ENCODE measurements at places on chromosomes 7 and 10.

DNA sequence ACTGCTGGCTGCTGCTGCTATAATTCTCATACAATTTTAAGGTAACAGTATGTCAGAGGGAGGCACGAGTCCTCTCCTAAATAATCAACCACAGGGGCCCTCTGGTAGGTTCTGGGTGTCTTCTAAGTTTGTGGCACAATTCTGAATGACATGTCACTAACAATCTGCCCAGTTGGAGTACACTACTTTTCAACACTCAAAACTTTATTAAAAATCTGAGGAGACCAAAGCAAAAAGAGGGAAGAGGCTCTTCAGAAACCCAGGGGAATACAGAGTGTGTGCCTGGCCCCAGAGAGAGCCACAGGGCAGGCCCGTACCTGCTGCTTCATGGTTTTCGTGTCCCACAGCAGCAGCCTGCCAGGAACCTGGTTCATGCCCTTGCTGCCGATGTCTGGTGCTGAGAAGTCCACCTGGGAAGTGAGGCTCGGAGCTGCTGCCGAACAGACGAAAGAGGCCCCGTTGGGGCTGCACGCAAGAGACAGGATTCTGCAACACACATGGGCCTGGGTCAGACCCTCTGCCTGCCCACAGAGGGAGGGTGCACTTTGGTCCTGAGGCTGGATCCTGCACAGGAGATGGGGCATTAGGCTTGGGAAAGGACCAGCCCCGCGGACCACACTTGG is 18.3 kb downstream of the WDR91 start:
- DNase-seq, result no peak

DNA sequence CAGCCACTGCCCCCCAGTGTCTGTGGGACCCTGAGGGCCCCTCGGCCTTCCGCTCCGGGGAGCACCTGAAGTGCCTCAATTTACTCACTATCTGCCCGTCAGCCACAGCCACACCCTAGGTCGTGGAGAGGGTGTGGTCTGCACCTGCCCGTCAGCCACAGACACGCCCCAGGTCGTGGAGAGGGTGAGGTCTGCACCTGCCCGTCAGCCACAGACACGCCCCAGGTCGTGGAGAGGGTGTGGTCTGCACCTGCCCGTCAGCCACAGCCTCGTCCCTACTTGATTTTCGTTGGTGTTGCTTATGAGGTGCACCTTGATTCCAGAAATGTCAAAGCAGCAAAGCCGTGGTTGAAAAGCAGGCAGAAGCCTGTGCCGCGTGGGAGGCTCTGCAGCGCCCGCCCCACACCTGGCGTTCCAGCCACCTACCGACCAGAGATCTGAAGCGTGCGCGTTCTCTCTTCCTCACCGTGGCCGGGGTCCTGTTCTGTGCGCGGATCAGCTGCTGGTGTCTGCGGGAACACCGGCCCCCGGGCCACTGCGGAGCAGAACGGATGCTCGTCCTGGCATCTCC is 101.6 kb downstream of the DYNC2I1 start:
- DNase-seq, result peak; percentile 68

- no peak for DNase-seq
These were observed 36.9 kb upstream of the FAM20C start for GRCh38 chr7:155469-155900.

GRCh38 chr10:14773551-14774213 is 1.0 kb downstream of the FAM107B start:
- no peak for DNase-seq

- DNase-seq, result no peak
These were observed 57.2 kb downstream of the JAKMIP3 start for GRCh38 chr10:132122939-132123445.

DNA sequence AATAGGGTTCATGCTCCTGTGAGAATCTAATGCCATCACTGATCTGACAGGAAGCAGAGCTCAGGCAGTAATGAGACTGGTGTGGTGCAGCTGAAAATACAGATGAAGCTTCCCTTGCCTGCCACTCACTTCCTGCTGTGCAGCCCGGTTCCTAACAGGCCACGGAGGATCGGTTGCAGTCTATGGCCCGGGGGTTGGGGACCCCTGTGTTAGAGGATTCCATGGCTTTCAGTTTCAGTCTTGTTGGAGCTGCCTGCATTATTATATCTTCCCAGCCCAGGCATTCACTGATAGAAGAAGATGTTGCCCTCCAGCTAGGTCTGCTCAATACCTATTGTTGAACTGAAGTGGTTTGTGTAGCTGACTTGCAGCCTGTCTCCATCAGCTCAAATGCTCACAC is 1298.8 kb downstream of the TYW1 start:
- DNase-seq, result no peak

- DNase-seq, result no peak
These were observed 240.3 kb downstream of the DNAJB6 start for GRCh38 chr7:157577061-157577460.

GRCh38 chr7:38171623-38172391 is 6.2 kb upstream of the STARD3NL start:
- DNase-seq, result no peak

- no peak for DNase-seq
These were observed 81.8 kb upstream of the CAV2 start for GRCh38 chr7:116417593-116418345.

- no peak for DNase-seq
These were observed 30.1 kb downstream of the KLF6 start for GRCh38 chr10:3754727-3755439.

GRCh38 chr10:35739998-35740397 is 97.9 kb upstream of the FZD8 start:
- DNase-seq, result no peak

DNA sequence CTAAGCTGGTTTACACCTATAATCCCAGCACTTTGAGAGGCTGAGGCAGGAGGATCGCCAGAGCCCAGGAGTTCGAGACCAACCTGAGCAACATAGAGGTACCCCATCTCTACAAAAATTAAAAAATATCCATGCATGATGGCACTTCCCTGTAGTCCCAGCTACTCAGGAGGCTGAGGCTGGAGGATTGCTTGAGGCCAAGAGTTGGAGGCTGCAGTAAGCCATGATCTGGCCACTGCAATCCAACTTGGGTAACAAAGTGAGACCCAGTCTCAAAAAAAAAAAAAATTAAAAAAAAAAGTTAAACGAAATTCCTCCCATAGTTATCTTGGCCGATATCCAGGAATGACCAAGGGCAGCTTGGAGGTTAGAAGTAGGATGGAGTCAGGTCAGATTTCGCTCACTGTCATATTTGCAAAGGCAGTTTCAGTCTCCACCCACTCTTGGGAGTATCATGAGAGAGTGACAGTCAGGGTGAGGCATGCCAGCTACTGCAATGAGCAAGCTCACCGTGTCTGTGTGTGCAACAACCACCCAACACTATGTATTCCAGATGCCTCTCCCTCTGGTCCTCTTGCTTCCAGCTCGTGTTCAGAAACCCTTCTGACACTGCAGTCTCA is 6.0 kb upstream of the ZDHHC4 start:
- DNase-seq, result no peak

DNA sequence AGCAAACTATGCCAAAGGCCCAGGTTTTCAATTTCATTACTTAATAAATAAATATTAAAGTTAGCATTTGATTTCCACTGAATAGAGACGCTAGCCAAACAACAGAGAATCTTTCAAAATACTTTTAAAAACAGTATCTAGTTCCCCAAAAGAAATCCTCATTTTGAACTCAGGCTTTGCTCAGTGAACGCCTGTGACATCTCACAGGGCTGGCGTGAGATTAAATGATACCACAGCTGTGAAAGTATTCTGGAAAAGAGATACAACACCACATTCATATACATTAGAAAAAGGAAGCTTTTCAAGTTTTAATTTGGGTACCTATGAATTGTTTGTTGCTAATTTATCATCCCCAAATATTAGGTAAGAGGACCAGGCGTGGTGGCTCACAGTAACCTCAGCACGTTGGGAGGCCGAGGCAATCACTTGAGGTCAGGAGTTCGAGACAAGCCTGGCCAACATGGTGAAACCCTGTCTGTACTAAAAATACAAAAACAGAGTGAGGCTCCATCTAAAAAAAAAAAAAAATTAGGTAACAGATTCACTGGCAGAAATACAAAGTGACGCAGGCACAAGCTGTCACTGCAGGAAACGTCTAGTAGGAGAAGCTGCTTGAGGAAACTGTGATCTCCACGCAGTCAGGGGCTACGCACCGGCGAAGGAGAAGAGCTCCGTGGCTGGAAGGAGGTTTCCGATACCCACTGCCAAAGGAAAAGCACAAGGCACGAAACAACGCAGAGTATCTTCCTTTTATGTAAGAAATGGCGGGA is 50.0 kb downstream of the AMZ1 start:
- DNase-seq, result no peak

- DNase-seq, result no peak
These were observed 146.7 kb upstream of the PFKP start for GRCh38 chr10:2920637-2921036.

- DNase-seq, result no peak
These were observed 17.5 kb downstream of the BMPER start for GRCh38 chr7:33922820-33923219.

- no peak for DNase-seq
These were observed 31.6 kb downstream of the ST7 start for GRCh38 chr7:116984917-116985316.

- DNase-seq, result no peak
These were observed 43.7 kb upstream of the SLIT1 start for GRCh38 chr10:97229322-97230015.

DNA sequence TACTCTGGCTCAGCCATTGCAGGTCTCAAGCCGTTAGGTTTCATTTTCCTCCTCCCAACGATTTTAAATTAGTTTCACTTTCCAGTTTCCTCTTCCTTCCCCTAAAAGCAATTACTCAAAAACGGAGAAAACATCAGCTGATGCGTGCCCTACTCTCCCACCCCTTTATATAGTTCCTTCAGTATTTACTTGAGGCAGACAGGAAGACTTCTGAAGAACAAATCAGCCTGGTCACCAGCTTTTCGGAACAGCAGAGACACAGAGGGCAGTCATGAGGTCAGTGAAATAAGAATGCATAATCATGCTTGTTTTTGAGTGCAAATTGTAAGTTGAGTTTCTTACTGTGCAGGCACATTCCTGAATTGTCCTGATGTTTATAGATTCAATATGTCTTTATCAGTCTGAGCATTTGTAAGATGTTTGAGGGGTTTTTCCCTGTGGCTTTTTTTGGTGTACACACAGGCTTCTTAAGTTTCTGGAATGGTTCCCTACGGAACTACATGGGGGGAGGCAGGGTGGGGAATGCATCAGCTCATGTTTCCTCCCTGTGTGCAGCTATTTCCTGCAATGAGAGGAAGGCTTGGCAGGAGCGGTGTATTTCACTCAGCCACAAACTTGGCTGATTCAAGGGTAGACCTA is at the start of gene IFIT3:
IFIT3 (plus strand) TSS at position 195 of the 639 bp plus-strand sequence; CDS start at position 272, 77 bp downstream.
- peak; percentile 34 for DNase-seq

- no peak for DNase-seq
These were observed 3.9 kb downstream of the ZNF503 start for GRCh38 chr10:75397496-75398199.

- DNase-seq, result no peak
These were observed 5.6 kb upstream of the SCART1 start for GRCh38 chr10:133448120-133448519.

DNA sequence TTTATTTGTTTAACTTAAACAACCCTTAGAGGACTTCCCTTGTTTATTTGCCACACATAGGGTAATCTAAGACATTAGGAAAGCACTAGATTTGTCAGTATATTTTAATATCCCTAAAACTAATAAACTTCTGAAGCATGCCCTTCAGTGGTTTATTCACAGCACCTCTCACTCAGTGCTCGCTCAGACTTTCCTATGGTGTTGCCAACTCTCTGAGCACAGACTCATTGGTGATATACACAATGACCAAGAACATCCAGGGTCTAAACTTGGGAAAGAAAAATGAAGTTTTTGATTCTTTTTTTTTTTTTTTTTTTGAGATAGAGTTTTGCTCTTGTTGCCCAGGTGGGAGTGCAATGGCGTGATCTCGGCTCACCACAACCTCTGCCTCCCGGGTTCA is 82.2 kb downstream of the RAB11FIP2 start:
- DNase-seq, result no peak

GRCh38 chr7:17005271-17005670 is 123.5 kb upstream of the AGR3 start:
- DNase-seq, result no peak

GRCh38 chr7:142827951-142828500 is 26.9 kb upstream of the EPHB6 start:
- no peak for DNase-seq

DNA sequence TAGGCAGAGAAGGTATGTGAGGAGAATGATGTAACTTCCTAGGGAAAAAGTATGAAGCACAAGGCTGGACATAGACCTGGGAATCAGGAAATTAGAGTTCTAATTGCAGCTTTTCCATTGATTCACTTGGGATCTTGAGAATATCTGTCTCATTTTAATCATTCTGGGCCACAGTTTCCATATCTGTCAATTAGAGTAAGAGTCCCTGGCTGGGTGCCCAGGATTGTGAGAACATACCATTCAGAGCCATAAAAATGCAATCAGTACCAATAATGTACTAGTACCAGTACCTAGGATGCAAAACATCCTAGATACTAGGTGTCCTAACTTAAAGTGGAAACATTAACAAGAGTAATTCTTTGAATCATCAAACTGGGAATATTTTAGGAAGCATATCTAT is 29.6 kb downstream of the CAV1 start:
- no peak for DNase-seq

- DNase-seq, result no peak
These were observed 319.6 kb downstream of the GLRX3 start for GRCh38 chr10:130455791-130456190.

DNA sequence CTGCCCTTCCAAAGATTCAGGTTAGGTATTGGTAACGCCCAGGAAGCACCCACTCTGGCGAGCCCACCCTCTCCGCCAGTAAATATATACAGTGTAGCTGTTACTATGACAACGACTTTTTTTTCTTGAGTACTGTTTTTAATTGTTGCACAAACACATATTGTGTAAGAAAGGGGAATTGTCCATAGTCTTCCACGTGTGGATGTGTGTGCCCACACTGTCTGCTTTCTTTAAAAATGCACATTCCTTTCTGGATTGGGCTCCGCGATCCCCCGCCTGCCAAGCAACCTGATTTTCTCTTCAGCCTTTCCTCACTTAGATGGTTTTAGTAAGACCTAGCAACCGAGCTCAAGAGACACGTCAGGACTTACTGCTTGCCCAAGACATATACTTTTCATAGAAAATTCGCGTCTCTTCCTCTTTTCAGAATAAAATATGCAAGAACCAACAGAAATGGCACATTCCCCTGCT is 247.8 kb downstream of the EBF3 start:
- DNase-seq, result no peak

- DNase-seq, result no peak
These were observed 2.8 kb upstream of the PUS7 start for GRCh38 chr7:105524840-105525239.

- no peak for DNase-seq
These were observed 97.8 kb upstream of the MPP7 start for GRCh38 chr10:28400681-28401080.

DNA sequence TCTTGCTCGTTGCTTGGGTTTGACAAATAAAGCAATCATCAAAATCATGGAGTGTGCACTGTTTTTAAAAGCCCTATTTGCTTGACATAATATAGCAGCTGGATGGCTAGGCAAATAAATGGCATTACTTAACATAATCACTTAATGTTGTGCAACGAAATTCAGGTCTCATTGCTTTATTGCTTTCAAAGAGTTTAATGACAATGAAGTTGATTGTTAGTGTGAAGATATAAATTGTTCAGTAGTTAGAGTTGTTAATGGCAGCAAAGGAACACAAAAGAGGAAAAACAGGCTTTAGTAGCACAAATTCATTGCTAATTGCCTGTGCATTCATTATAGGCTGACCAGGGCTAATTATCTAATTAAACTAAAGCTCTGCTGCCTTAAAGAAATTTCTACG is 7.6 kb upstream of the ADO start:
- no peak for DNase-seq

GRCh38 chr10:33453081-33454025 is 118.9 kb upstream of the NRP1 start:
- no peak for DNase-seq

- no peak for DNase-seq
These were observed 276.5 kb upstream of the KLF6 start for GRCh38 chr10:4061441-4061951.

Data from activated naive CD4-positive, alpha-beta T cell treated with anti-CD3 and anti-CD28 coated beads, Interleukin-2, amount 10 ng/mL, durations not matched to agents 7 days and 5 days (primary cell).